Cortex of kidney (tissue), 1 donor: ENCODE measurements at places on chromosomes 7 and 10.

GRCh38 chr7:81500631-81501030 is 269.2 kb downstream of the HGF start:
- DNase-seq, result no peak

DNA sequence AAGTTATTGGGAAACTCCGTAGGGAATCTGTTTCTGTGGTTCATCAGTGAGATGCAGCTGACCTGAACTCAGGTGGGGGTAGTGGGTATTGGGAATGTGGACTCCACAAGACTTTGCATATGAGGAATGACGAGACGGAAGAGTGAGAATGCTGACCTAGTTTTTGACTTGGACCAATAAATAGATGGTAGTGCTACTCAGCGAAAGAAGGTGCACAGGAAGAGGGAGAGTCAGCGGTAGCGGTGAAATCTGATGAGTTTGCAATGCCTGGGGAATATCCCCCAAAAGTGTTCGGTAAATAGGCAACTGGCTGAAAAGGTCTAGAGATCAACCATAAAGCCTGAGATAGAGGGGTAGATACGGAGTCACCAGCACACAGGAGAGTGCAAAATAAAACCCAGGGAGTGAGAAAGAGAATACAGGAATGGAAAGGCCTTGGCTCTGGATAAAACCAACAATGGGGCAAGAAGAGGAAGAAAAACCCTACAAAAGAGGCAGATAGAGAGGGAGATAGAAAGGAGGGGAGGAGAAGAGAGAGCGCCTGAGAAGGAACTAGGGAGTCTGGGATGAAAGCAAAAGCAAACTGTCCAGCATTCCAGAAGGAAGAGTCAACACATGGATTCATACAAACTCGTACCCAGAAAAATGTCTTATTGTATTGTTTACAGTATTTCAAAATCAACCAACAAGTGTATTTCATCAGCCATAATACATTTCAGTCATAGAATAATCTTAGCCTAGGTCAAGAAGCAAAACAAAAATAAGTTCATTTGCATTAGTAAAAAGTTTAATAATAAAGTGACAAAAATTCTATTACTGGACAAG is 5.4 kb downstream of the ARHGAP21 start:
- DNase-seq, result no peak

DNA sequence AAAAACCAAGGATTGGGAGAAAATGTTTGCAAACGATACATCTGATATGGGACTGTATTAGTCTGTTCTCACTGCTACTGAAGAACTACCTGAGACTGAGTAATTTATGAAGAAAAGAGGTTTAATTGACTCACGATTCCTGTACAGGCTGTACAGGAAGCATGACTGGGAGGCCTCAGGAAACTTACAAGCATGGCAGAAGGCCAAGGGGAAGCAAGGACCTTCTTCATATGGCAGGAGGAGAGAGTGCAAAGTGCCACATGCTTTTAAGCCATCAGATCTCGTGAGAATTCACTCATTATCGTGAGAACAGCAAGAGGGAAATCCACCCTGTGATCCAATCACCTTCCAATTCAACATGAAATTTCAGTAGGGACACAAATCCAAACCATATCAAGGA is 11.0 kb downstream of the ZNF713 start:
- no peak for DNase-seq

GRCh38 chr7:134890246-134891240 is 95.8 kb upstream of the AGBL3 start:
- no peak for DNase-seq

GRCh38 chr7:105578496-105578895 is 2.8 kb downstream of the EFCAB10 start:
- DNase-seq, result no peak

DNA sequence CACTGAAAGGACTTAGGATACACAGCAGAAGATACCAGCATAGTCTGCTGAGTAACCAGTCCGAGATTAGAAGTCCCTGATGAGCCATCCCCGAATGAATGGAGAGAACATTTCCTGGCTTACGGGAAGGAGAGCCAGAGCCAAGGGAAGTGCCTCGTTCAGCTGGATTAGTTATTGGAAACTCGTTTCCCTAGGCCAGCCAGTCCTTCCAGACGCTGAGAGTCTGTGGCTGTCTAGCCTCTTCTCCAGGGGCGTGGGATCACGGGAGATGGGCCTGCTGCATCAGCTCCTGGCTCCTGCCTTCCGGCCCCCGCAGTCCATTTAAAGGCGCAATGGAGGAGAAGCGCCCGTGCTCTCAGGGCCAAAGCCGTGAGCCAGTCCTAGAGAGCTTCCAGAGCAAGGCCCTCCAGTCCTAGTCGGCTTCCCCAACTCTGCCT is 712.8 kb downstream of the PARD3 start:
- no peak for DNase-seq

DNA sequence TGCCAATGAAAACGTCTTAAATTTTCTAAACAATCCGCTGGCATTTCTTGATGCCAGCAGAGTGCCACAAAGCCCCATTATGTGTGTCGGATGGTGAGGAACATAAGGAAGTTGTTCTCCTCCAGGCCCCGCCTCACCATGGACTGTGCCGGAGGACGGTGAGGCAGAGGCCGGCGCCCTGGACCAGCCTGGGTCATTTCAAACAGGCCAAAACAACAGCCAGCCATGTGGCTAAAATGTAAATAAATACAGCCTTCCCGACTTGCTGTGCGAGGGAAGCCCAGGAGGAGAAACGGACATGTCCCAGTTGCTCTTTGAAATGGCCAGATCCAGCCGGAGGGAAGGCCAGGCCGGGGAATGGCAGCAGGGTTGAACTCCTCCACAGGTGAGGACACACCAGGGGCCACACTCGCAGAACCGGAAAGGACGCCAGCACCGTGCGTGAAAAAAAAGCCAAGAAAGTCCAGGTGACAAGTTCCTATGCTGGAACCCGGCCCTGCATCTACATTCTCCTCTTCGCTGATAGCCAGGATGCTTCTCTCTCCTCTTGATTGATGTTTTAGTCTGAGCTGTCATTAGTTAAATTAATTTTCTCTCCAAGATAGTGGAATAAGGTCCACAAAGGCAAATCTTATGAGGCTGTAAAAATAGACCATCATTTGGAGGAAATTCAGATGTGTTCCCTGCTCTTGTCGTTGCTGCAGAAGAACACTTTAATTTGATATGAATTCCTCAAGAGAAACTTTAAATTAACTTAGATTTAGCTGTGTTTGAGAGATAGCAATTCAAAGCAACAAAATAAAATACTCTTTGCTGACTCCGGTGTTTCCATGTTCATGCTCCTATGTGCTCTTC is 64.6 kb downstream of the EBF3 start:
- DNase-seq, result no peak
